ENCODE measurements at places on chromosomes 3 and 15.

DNA sequence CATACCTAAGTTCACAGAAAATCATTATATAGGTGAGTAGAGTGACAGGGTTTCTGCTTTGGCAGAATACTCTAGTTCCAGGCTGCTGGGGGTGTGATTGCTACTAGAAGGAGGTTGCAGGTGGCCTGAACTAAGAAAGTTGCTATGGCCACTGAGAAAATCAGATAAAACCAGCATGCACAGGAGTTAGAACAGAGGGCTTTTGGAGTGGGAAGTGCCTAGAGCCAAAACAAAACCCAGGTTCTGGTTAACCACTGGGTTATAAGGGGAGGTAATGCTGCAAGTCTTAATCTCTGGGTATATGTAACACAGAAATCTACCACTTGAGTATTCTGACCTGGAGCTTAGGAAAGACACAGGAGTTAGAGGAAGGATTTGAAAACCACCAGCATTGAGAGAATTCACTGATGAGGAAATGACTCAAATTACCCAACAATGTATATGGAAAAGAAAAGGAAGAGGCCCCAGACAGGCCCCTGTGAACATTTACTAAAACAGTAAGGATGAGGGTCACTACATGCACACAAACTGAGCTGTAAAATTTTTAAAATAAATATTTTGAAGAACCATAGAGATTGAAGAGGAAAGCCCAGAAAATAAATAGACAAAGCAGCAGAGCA is 60.0 kb downstream of the PLOD2 start:
- no peak for DNase-seq

GRCh38 chr15:37032091-37032775 is 68.1 kb downstream of the MEIS2 start:
- no peak for DNase-seq

DNA sequence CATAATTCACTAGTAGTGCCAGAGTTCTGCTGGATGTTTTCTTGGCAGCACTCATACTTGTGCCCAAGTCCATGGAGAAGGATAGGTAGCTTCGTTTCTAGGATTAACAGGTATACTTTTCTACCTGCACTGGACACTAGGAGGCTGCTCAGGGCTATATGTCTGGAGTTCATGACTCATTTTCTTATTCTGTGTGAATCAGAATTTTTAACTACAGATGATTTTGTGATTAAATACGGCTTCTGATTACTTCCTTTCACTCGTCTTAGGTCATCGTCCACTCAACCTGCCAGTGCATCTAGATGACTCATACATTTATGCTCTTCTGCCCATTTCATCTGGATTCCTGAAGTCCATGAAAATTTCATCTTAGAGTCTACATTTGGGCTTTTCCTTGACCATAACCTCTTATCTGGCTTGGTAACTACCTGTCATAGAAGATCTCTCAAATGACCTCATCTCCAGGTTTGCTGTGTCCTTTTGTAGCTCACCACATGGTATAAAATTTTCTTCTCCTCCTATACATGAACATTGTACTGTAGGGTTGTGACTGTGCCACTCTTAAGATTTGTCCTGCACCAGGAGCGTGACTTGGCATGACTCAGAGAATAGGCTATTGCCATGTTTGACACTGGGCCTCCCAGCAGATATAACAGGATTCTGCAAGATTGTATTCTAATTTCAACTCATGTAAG is 66.7 kb upstream of the GCSAM start:
- DNase-seq, result no peak

GRCh38 chr3:426072-426471 is 229.5 kb downstream of the CHL1 start:
- DNase-seq, result no peak

GRCh38 chr3:176296066-176296597 is 901.1 kb downstream of the TBL1XR1 start:
- no peak for DNase-seq

DNA sequence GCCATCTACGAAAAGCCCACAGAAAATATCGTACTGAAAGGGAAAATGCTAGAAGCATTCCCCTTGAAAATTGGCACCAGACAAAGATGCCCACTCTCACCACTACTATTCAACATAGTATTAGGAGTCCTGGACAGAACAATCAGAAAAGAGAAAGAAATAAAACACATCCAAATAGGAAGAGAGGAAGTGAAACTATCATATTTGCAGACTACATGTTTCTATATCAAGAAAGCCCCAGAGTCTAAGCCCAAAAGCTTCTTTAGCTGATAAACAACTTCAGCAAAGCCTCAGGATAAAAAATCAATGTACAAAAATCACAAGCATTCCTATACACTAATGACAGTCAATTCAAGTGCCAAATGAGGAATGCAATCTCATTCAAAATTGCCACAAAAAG is 15.6 kb downstream of the OR5K3 start:
- DNase-seq, result no peak

DNA sequence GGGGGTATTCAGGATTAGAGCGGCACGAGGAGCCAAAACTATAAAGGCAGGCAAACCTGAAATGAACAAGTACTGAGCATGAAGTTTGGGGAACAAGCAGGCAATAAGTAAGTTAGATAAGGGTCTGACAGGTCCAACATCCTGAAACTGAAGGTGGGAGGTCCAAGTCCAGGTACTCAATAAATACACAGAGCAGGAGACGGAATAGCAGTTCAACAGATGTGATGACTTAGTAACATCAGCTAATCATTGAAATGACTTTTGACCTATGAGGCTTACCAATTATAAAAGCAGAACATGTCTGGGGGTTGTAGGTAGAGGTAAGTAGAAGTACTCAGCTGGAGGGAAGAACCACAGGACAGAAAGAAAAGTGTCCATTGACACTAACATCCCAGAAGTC is 132.8 kb upstream of the PDZRN3 start:
- DNase-seq, result no peak

- no peak for DNase-seq
Observed at GRCh38 chr3:147843331-147843730, 434.2 kb downstream of the ZIC1 start.

DNA sequence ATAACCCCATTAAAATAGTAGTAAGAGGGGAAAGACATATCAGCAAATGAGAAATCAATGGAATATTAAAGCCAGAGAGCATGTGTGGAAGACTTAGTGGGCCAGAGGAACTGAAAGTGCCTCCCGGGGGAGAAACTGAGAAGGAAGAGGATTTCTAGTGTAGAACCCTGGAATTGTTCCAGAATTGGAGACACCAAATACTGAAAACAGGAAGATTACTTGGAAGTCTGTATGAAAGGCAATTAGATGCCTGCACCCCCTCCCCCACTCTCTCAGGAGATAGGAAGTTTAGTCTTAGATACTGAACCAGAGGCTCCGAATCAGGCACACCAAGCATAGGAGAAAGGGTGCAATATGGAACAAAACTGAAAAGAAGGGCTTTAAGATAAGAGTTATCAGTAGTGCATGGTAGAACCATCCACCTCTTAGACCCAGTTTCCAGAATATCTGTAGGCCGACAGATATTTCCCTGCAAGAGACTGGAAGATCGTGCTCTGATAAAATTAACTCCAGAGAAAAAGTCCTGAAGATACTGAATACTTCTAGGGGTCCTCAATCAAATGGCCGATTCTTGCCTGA is 32.4 kb downstream of the KLHL18 start:
- DNase-seq, result no peak

- DNase-seq, result no peak
Observed at GRCh38 chr3:134336587-134336986, 37.7 kb downstream of the AMOTL2 start.

GRCh38 chr3:187744169-187745151 is 808 bp downstream of the BCL6 start:
- no peak for DNase-seq

DNA sequence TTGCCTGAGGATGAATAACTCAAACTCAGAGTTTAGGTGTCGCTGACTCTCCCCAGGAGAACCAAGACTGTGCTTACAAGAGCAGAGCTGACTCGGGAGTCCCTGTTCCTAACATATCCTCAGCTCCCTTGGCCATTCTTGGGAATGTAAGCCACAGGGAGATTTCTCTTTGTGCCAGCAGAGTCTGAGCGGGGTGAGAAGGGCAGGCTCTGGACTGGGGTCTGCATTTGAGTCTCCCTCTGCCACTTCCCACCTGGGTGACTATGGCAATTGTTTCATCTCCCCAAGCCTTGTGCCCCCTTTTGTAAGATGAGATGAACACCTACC is 126.0 kb downstream of the ADAMTS17 start:
- no peak for DNase-seq

Data from stimulated activated CD8-positive, alpha-beta memory T cell treated with anti-CD3 and anti-CD28 coated beads, Interleukin-7, amount 100 ng/mL, for 1 hour (primary cell).